ENCODE measurements at places on chromosomes 7 and 10. TPM values are rescaled to one million over a fixed set of nuclear protein-coding genes. Genes with fewer than 3 reads are reported as not detected.

HYAL4 gene
- not detected for total RNA-seq

IPMK gene
- 2.7 TPM for total RNA-seq

DNA sequence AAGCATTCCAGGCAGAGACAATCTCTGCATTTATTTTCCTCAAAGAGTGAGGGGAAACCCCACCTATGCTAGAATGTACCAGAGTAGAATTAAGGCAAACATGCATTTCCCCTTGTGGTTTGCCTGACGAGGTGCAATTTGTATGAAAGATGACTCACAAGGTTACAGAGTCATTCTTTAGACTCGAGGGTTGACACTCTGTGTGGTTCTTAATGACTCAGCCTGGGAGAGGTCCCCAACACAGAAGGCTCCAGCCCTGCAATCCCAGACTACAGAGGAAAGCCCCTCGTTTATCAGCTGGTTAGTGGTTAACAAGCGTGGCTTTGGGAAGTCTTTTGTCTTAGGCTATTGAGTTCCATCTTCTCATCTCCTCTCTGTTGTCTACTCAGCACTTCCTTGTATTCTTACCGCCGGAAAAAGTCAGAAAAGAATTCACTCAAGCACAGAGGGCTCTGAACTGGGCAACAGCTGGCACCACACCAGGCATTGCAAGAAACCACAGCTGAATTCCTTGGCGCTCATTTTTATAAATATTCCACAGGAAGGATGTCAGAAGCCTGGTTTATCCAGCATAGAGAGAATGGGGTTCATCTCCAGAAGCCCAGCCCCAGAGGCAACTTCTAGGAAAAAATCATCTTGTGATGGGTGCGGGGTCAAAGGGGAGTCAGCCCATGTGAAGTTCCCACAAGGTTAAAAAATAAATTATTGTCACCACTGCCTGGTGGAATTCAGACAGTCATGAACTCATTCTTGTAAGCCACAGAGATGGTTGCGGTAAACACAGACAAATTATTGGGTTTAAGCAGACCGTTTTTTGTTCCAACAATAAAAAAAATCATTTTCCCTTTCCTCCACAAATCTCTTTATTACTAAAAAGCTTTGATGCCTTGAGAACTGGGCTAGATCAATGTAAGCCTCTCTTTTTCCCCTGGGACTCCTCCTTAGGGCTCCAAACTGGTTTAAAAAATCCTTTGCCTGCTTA lies 24.5 kb upstream of the SVIL start:
- no peak for DNase-seq

GRCh38 chr10:282294-283139 lies 147.3 kb downstream of the ZMYND11 start:
- DNase-seq: no peak

DNA sequence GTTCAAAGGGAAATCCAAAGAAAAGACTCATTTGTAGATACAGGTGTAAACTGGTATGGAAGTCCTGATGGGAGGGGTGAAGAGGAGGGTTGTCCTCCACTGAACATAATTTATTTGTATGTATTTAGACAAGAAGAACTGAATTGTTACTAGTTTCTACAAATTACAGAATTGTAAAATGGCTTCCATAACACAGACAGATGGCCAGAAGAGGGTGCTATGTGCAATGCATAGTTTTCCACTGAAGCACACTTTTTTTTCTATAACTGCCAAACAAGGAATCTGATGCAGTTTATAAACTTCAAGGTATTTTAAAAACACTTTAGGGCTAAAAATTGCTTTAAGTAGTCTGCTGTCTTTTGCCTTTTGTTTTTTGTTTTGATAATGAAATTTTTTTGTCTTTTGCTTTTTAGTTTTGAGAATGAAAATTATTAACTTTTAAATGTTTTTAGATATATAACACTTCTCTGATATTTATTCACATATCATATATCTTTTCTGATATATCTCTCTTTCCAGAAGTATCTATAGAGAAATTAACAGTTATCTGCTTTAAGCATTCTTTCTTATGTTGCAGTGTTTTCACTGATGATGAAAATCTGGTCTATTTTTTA lies 58.5 kb downstream of the PHYHIPL start:
- DNase-seq: no peak

DNA sequence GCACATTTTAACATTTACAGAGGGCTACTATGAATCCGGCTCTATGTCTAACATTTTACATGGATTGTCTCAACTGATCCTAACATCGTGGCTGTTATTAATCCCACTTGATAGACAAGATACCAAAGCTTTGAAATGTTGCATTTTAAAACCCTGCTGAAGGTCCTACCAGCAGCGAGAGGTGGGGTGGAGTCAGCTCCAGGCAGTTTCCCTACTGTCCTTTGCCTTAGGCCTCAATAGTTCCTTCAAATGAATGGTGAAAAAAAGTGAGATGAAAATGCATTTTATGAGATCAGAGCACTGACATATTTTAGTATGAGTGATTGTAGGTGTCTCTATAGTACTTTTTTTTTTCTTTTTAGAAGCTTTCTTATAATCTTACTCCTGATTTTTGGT lies 26.6 kb downstream of the BAIAP2L1 start:
- no peak for DNase-seq

DNA sequence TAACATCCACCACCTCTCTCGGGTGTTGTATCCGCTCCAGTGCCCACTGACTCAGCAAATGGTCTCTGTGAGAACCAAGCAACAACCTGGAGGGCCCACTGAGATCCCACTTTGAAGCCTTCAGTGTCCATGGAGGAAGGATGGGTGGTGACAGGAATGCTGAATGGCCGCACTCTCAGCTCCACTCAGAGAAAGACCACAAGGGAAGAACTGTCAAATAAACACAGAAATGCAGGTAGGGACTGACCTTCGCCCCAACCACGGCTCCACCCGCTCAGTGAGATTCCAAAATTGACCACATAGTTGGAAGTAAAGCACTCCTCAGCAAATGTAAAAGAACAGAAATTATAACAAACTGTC lies 65.8 kb downstream of the VIPR2 start:
- DNase-seq: peak; percentile 13

DNA sequence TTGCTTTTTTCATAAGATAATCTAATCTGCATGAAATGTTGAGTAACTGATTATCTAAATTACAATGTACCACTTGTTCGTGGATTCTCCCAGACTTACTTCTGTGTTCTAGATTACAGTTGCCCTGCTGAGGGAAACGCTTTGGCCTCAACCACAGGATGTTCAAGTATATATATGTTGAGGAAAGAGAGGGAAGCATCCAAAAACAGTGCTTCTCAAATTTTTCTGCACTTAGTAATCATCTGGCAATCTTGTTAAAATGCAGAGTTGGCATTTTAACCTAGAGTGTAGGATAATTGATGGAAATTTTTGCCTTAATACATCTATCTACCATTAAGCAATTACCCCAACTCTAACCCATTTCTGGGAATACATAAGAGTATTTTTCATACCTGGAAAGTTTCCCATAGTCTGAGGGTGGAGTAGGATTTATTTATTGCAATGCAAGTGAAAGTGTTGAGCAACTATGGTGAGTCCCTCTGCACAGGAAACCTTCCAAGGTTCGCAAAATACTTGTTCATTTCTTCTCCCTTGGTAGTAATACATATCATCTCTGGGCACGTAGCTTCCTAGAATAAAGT lies 59.6 kb upstream of the C1GALT1 start:
- DNase-seq: no peak

- no peak for DNase-seq
These were observed 2.0 kb downstream of the MTPN start for GRCh38 chr7:135975166-135975565.

- DNase-seq: no peak
These were observed 12.3 kb downstream of the DDIT4 start for GRCh38 chr10:72285972-72286521.
